ENCODE measurements at places on chromosomes 4 and X.
A peak's percentile ranks its signal among the peaks of the same experiment; 100 is the strongest.

DNA sequence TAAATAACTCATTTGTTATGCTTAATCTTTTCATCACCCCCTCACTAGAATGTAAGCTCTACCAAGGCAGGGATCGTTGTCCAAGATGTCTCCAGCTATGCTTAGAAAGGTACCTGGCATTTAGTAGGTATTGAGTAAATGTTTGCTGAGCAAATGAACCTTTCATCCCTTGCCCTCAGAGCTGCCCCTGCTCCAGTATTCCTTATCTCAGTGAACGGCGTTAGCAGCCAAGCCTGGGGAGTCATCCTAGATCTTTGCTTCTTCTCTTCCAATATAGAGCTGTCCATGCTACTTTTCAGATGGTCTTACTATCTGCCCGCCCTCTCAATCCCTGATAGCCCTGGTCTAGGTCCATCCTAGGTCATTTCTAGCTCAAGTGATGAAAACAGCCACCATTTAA, 188.4 kb downstream of the NR3C2 start:
- DNase-seq = no peak

- DNase-seq = no peak
Measured at GRCh38 chr4:45283352-45283751, 557.0 kb upstream of the GNPDA2 start.

GRCh38 chrX:123518791-123519190, 214.1 kb downstream of the THOC2 start:
- DNase-seq = no peak

DNA sequence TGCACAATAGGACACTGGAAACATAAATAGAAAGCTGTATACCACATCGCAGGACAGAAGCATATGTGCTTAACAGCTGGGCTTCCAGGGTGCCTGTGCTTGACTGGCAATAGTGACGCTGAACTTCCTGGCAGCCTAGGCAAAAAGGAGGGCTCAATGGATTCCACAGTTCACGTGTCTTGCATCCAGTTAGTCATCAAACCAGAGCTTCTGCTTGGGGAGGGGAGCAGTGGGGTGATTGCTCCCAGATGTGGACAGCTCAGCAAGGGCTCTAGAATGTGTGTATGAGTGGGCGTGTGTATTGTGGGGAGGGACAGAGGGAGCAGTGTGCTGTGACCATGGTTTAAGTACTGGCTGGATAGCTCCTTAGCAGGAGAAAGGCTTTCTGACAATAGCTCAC, 2.3 kb downstream of the PRRG3 start:
- DNase-seq = peak; percentile 23

GRCh38 chr4:187789078-187789477, 206.5 kb upstream of the ZFP42 start:
- DNase-seq = no peak

DNA sequence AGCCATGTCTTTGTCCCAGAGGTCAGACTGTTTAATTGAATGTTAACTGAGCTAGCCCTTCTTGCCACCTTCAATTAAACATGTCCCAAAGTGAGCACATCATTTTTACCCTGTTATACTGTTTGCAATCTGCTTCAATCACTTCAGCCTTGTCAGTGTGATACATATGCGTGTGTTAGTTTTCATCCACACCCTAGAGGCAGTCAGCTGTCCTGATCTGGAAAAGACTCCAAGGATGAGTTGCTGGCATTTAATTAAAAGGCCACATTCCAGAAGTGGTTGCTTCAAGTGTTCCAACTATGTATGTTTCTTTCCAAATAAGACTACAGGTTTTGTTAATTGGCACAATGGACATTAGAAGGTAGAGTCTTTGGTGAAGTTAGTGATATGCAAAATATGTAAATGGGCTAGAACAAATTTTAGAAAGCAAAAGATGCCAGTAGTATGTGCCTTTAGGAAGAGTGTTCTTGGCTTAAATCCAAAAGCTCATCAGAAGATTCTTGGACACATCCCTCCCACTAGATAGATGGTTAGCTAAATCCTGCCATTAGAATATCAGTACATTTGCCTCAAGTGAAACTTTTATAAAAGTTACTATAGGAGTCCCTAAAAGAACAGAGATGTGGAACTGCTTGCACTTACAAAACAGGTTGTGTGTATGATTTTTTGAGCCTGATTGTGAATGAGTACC, 79.5 kb upstream of the SLIT2 start:
- peak; percentile 54 for DNase-seq

Measured in foreskin fibroblast (primary cell).